ENCODE measurements at places on chromosomes 13 and 19. TPM values are rescaled to one million over a fixed set of nuclear protein-coding genes. Genes with fewer than 3 reads are reported as not detected.

DNA sequence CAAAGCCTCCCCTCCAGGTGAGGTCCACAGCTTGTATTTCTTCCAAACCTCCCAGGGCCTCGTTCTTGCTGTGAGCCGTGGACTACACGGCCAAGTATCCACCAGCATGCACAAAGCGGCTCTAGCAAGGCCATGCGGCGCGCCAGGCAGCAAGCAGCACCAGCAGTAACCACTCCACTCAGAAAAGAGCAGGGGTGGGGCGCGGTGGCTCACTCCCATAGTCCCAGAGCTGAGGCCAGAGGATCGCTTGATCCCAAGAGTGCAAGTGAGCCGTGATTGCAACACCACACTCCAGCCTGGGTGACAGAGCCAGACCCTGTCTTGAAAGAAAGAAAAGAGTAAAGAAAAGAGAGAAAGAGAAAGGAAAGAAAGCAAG, 4.7 kb downstream of the CCDC8 start:
- H3K27ac ChIP-seq: peak overlapping the region; percentile 61
- H3K27me3 ChIP-seq: peaks cover 98% of the 10 kb centered on the region
- H3K4me1 ChIP-seq: peaks cover 6% of the 10 kb centered on the region

- no peak overlapping the region for H3K4me3 ChIP-seq
- DNase-seq: no peak
- H3K27me3 ChIP-seq: no peaks in the 10 kb centered on the region
- peaks cover 17% of the 10 kb centered on the region for H3K36me3 ChIP-seq
Measured at GRCh38 chr19:58007285-58007684, 4.7 kb upstream of the ZNF606 start.

DNA sequence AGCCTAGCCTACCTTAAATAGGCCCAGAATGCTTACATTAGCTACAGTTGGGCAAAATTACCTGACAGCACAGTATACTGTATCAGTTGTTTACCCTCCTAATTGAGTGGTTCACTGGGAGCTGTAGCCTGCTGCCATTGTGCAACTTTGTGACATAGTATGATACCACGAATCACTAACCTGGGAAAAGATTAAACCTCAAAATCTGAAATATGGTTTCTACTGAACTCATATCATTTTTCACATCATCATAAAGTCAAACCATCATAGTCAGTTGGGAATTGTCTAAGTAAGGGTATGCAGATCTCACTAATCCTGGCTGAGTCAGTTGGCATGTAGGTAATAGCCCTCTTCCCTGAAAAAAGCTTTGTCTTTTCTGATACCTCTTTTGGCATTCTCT, 9.2 kb downstream of the PAN3 start:
- H3K27me3 ChIP-seq: no peaks in the 10 kb centered on the region
- H3K27ac ChIP-seq: no peak overlapping the region
- H3K36me3 ChIP-seq: no peaks in the 10 kb centered on the region
- no peak overlapping the region for H3K4me3 ChIP-seq

DNA sequence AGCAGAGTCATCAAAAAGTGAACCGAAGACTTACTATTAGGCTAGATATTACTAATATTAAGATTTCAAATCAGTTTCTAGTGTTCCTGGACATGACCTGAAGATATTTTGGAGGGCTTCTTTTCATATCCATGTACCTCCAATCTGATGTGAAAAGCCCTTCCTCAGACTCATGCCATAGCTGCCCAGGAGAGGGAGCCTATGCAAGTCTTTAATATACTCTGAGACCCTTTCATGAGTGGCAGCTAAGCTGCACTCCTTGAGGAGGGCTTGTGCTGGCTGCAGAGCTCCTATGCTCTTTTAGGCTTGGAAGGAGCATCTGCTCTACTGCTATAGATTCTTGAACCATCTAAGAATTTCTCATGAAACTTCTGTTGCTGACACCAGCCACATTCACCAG, 715.3 kb downstream of the OLFM4 start:
- no peaks in the 10 kb centered on the region for H3K27me3 ChIP-seq
- DNase-seq: no peak
- H3K4me1 ChIP-seq: no peaks in the 10 kb centered on the region
- no peak overlapping the region for H3K4me3 ChIP-seq
- no peak overlapping the region for H3K27ac ChIP-seq

DNA sequence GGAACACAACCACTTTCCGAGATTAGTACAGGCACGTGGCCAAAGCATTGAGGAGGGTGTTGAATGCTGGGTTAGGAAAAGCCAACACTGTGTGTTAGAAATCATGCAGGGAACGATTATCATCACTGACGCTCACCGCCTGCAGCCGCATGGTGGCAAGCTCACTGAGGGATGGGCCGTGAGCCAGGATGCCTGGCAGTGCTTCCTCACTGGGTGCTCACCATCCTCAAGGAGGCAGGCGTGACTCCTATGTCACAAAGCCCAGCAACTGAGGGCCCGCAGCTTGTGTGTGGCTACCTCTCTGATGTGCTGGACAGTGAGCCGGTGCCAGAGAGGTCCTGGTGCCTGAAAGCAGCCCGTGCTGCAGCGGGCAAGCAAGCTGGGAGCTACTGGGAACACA, 30.4 kb upstream of the TIMM44 start:
- no peak overlapping the region for H3K4me3 ChIP-seq
- no peak for DNase-seq
- H3K27me3 ChIP-seq: no peaks in the 10 kb centered on the region
- H3K4me1 ChIP-seq: peaks cover 12% of the 10 kb centered on the region
- peaks cover 96% of the 10 kb centered on the region for H3K36me3 ChIP-seq
- H3K27ac ChIP-seq: no peak overlapping the region

GRCh38 chr13:45933203-45933908, 81.8 kb upstream of the SIAH3 start:
- no peak for DNase-seq
- no peak overlapping the region for H3K27ac ChIP-seq
- no peaks in the 10 kb centered on the region for H3K36me3 ChIP-seq
- no peaks in the 10 kb centered on the region for H3K4me1 ChIP-seq

DNA sequence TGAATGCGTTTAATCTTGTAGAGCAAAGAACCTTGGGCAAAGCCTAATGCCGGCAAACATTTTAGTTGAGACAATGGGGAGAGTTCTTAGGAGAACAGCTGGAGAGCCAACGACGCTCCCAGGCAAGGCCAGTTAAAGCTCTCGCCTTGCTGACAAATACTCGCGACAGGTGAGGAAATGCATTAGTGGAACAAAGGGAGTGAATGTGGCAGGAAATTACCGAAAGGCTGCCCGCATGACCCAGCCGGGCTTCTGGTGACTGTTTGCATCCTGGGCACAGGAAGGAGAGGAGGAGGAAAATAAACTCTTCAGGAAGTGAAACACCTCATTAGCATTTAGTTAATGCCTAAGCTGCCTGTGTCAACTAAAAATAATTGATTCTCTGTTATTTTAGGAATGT, 74.6 kb downstream of the SHISA2 start:
- no peak for DNase-seq
- no peak overlapping the region for H3K27ac ChIP-seq
- no peaks in the 10 kb centered on the region for H3K4me1 ChIP-seq

- no peak for DNase-seq
- H3K4me1 ChIP-seq: peaks cover 81% of the 10 kb centered on the region
- peaks cover 20% of the 10 kb centered on the region for H3K27me3 ChIP-seq
- peak overlapping the region; percentile 95 for H3K27ac ChIP-seq
Measured at GRCh38 chr19:40598918-40599307, 2.3 kb upstream of the LTBP4 start.

DNA sequence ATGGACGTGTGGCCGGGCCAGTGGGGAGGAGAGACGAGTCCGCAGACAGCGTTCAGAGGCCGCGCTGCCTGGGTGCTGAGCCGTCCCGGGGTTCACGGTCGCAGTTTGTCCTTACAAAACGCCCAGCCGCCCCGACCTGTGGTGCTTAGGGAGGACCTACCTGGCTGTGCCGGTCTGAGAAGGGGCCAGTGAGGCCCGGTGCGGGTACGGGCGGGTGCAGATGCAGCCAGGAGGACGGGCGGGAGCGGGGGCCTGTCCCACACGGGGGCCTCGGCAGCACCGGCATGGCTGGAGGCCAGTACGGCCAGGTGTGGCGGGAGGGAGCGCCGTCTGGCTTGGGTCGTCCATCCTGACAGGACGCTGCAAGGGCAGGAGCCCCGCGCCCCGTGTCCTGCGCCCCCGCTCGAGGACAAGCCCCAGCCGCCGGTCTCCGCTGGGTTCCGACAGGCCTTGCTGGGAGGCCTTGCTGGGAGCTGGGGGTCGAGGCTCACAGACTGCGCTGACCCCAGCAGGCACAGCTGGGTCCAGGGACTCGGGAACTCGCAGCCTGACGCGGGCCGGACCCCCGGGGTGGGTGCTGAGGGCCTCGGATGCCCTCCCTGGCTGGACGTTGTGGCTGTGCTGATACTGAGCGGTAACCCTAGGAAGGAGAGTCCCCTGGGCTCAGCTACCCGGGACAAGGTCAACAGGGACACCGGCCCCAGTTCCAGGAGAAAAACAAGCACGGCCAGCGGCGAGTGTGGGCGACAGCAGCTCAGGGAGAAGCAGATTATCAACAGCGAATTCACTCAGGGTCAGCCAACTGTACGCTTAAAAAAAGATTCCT, 5.3 kb upstream of the PROZ start:
- peaks cover 15% of the 10 kb centered on the region for H3K4me1 ChIP-seq
- peak overlapping the region; percentile 80 for H3K27ac ChIP-seq
- no peaks in the 10 kb centered on the region for H3K27me3 ChIP-seq
- H3K4me3 ChIP-seq: peak overlapping the region; percentile 53

DNA sequence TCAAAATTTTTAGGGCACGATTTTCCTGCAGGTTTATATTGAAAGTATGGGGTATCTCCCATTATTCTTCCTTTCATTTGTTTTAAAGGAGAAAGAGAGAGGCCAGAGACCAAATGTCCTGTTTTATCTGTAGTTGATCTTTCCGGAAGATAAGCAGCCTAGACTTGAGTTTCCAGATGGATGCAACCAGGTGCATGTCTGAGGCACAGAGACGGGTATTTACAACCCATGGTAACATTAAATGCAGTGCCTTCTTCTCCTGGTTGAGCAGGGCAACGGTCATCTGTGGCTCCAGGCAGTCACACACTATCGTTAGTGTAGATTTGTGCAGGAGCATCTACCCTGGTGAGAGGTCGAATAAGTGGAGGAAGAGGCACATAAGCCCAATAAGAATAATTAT, 1507.1 kb downstream of the UQCRFS1 start:
- no peak overlapping the region for H3K27ac ChIP-seq
- no peaks in the 10 kb centered on the region for H3K4me1 ChIP-seq
- H3K36me3 ChIP-seq: no peaks in the 10 kb centered on the region
- no peaks in the 10 kb centered on the region for H3K27me3 ChIP-seq
- no peak overlapping the region for H3K4me3 ChIP-seq

DNA sequence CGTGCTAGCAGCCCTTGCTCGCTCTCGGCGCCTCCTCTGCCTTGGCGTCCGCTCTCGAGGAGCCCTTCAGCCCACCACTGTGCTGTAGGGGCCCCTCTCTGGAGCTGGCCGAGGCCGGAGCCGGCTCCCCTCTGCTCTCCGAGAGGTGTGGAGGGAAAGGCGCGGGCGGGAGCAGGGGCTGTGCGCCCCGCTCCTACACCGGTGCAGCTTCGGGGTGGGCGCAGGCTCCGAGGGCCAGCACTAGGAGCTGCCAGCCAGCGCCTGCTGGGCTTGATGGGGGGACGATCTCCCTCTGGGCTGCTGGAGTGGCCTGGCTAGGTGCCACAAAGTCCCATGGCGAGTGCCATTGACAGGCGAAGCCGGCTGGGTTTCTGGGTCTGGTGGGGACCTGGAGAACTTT, 365.5 kb downstream of the SLITRK1 start:
- no peaks in the 10 kb centered on the region for H3K27me3 ChIP-seq
- no peak overlapping the region for H3K4me3 ChIP-seq
- DNase-seq: no peak

DNA sequence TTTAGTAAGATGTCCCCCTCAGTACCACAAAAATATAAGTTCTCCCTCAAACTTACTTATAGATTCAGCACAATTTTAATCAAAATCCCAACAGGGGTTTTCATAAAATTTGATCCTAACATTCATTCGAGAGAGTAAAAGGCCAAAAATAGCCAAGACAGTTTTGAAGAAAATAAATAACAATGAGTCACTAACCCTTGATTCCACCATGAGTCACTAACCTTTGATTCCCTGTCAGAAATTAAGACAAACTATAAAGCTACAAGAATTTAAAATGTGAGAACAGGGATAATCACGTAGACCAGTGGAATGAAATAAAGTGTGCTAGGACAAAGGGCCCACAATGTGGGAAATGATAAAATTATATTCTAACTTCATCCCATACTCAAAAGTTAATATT, 320.3 kb downstream of the SUCLA2 start:
- H3K4me1 ChIP-seq: no peaks in the 10 kb centered on the region
- H3K27me3 ChIP-seq: no peaks in the 10 kb centered on the region
- no peak overlapping the region for H3K4me3 ChIP-seq

- H3K27ac ChIP-seq: no peak overlapping the region
- no peaks in the 10 kb centered on the region for H3K27me3 ChIP-seq
- DNase-seq: no peak
- no peaks in the 10 kb centered on the region for H3K4me1 ChIP-seq
Measured at GRCh38 chr13:20264271-20265018, 32.3 kb upstream of the GJB6 start.

- H3K4me3 ChIP-seq: no peak overlapping the region
- H3K27ac ChIP-seq: no peak overlapping the region
- H3K4me1 ChIP-seq: no peaks in the 10 kb centered on the region
- H3K36me3 ChIP-seq: peaks cover 19% of the 10 kb centered on the region
- no peak for DNase-seq
Measured at GRCh38 chr13:19658831-19659230, 25.4 kb downstream of the MPHOSPH8 start.

GRCh38 chr19:14023404-14024235, 4.3 kb upstream of the RLN3 start:
- no peaks in the 10 kb centered on the region for H3K4me1 ChIP-seq
- no peaks in the 10 kb centered on the region for H3K36me3 ChIP-seq
- H3K27me3 ChIP-seq: no peaks in the 10 kb centered on the region
- H3K27ac ChIP-seq: no peak overlapping the region
- H3K4me3 ChIP-seq: no peak overlapping the region

DNA sequence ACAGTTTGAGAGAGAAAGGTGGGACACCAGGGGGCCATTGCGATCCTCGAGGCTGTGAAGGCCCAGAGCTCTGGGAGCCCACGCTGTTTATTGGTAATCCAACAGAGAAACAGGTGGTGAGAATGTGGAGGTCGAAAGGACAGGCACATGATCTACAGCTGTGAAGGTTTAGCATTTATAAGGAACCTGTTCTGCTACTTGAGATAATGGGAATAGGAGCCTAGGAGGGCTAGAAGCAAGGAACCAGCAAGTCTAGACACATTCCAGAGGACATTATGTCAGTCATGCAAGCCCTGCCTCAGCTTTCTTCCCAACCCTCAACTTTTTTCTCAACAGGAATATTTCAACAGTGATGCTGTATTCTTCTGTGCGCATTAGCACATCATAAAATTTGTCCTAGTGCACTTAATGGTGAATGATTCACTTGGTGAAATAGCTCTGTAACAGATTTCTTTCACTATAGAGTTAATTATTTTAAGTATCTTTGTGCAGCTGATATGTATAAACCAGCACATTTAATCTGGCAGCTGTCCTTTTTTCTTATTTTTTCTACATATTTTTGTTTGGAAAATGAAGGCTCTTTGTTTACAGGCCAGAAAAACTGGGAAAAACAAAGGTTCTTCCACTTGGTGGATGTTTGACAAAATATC, 25.4 kb downstream of the ZNF90 start:
- no peaks in the 10 kb centered on the region for H3K27me3 ChIP-seq
- peaks cover 43% of the 10 kb centered on the region for H3K36me3 ChIP-seq
- DNase-seq: no peak
- H3K4me3 ChIP-seq: no peak overlapping the region

The ZNF563 gene
- total RNA-seq: 5.0 TPM

The SHD gene
- total RNA-seq: not detected

The KLK15 gene
- total RNA-seq: not detected

The AMER2 gene
- total RNA-seq: not detected

The C19orf38 gene
- not detected for total RNA-seq

The ZNF682 gene
- total RNA-seq: 2.8 TPM

The TMPRSS9 gene
- total RNA-seq: not detected

The PCDH8 gene
- total RNA-seq: not detected

The OR10H4 gene
- total RNA-seq: not detected

The SYCN gene
- not detected for total RNA-seq

Measured in esophagus squamous epithelium (tissue), 5 donors.